ENCODE measurements at places on chromosomes 1 and 21. TPM values are rescaled to one million over a fixed set of nuclear protein-coding genes. Genes with fewer than 3 reads are reported as not detected.

DNA sequence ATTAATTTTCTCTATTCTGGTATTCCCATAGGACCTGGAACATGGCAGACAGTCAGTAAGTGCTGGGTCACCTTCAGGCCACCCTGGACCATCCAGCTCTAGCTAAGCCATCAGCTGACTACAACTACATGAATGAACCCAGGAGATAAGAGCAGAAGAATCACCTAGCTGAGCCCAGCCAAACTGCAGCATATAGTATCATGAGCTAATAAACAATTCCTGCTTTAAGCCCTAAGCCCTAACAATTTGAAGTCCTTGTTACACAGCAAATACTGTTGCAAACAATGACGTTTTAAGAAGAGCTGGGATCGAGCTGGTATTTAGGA, 14.2 kb upstream of the CITED4 start:
- no peak overlapping the region for H3K4me3 ChIP-seq
- H3K4me1 ChIP-seq, result peaks cover 14% of the 10 kb centered on the region
- H3K27me3 ChIP-seq, result no peaks in the 10 kb centered on the region
- no peaks in the 10 kb centered on the region for H3K36me3 ChIP-seq

The GSTM1 gene
- not detected for total RNA-seq

The KRTAP20-1 gene
- not detected for total RNA-seq

- no peak overlapping the region for H3K4me3 ChIP-seq
- no peak for DNase-seq
- no peaks in the 10 kb centered on the region for H3K27me3 ChIP-seq
- H3K27ac ChIP-seq, result no peak overlapping the region
- peaks cover 43% of the 10 kb centered on the region for H3K36me3 ChIP-seq
These were observed 9.8 kb downstream of the LBR start for GRCh38 chr1:225418059-225418458.

GRCh38 chr1:210448297-210448892, 119.7 kb downstream of the HHAT start:
- no peak for DNase-seq
- H3K27me3 ChIP-seq, result no peaks in the 10 kb centered on the region
- no peak overlapping the region for H3K27ac ChIP-seq
- no peaks in the 10 kb centered on the region for H3K36me3 ChIP-seq
- peaks cover 6% of the 10 kb centered on the region for H3K4me1 ChIP-seq

- H3K4me3 ChIP-seq, result no peak overlapping the region
- DNase-seq, result peak; percentile 69
- H3K4me1 ChIP-seq, result no peaks in the 10 kb centered on the region
- no peak overlapping the region for H3K27ac ChIP-seq
- H3K27me3 ChIP-seq, result no peaks in the 10 kb centered on the region
These were observed 34.2 kb upstream of the COX20 start for GRCh38 chr1:244801246-244801645.

The S100A9 gene
- total RNA-seq, result 1.6 TPM

DNA sequence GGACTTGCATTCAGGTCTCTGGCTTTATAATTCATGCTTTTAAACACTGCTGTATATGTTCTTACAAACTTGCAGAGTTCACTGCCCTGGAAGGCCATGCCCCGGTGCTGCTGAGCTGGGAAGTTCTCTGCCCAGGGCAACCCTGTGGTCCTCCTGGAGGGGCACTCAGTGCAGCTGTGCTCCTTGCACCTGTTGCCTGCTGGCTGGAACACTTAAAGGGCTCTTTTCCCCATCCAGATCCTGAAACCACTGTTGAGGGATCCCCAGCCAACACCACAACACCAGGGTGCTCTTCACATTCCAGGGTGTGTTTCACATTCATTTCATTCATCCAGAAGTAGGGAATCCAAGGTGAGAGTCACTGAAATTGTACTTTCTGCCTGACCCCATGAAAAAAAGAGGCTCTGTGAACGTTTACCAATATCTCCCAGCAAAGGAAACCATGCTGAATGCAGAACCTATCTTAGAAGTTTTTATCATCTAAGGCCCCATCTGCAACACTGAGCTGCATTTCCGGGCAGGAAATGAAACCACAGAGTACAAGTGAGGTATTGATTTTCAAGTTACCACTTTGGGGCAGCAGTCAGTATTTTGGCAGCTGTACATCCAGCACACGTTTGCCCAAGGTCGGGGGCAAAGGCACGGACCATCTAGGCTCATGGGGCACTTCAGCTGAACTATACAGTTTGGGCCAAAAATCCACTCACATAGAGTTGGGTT, 16.4 kb upstream of the KIAA0040 start:
- H3K4me1 ChIP-seq, result peaks cover 61% of the 10 kb centered on the region
- peak overlapping the region; percentile 44 for H3K4me3 ChIP-seq
- no peaks in the 10 kb centered on the region for H3K27me3 ChIP-seq
- DNase-seq, result peak; percentile 75

GRCh38 chr1:27772036-27772931, 735 bp upstream of the STX12 start:
- no peaks in the 10 kb centered on the region for H3K27me3 ChIP-seq
- H3K36me3 ChIP-seq, result no peaks in the 10 kb centered on the region
- peak overlapping the region; percentile 95 for H3K27ac ChIP-seq
- H3K4me3 ChIP-seq, result peak overlapping the region; percentile 95
- peaks cover 19% of the 10 kb centered on the region for H3K4me1 ChIP-seq

- no peak overlapping the region for H3K4me3 ChIP-seq
- H3K27me3 ChIP-seq, result peaks cover 9% of the 10 kb centered on the region
- H3K36me3 ChIP-seq, result no peaks in the 10 kb centered on the region
- H3K27ac ChIP-seq, result no peak overlapping the region
- DNase-seq, result no peak
These were observed 25.2 kb downstream of the FHAD1 start for GRCh38 chr1:15272009-15272781.

DNA sequence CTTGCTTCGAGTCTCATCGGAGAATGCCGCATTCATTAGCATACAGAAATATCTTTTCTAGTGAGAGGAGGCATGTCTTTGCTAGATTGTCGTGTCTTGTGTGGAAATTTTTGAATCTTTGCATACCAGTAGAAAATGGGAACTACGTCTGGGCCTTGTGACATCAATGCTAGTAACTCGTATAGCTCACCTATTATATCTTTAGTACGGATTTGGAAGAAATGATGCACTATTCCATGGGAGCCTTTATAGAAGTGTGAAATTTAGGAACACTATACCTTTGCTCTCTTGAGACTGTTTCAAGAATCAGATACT, 835 bp downstream of the UHMK1 start:
- H3K36me3 ChIP-seq, result peaks cover 13% of the 10 kb centered on the region
- peak overlapping the region; percentile 93 for H3K27ac ChIP-seq
- no peaks in the 10 kb centered on the region for H3K27me3 ChIP-seq
- peak overlapping the region; percentile 67 for H3K4me3 ChIP-seq

The RHD gene
- total RNA-seq, result not detected

DNA sequence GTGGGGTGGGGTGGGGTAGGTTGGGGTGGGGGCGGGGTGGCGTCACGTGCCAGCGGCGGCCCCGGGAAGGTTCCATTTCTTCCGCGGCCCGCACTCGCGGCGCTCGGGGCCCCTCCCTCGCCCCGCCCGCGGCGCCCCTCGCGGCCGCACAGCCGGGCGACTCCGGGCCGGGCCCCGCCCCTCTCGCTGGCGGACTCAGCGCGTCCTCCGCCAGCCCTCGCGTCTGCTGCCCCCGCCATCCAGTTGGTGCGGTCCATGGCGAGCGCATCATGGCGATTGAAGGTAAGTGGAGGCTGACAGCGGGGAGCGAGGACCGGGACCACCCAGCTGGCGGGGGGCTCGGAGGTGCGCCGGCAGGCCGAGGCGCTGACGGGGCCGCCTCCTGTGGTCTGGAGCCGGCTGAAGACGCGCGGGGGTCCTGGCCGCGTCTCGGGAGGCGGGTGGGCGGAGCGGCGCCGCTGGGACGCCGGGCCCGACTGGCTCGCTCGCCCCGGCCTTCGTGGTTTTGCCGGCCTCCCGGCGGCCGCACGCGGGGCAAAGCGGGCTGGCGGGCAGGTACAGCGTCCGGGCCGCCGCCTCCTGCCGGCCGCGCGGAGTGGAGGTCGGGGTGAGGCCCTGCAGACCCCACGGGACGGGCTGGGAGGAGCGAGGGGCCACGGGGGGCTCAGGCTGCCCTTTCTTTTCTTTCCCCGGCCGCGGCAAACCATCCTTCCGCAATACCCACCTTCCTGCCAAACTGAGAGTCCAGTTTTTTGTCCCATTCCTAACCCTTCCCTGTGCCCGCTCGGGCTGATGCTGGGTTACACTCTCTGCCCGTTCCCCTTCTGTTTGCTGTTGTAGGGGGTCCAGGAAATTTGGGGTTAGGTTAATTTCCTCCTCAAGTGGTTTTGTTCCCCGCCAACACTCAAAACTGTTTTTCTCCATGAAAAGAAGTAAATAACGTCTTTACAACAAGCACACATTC, at the start of gene SYT14:
Gene SYT14, plus strand, starts transcription at position 222 of the 964 bp plus-strand sequence. Its CDS starts 48 bp downstream, at position 270.
- no peak within 1 kb of the TSS for H3K27ac ChIP-seq
- no peaks in the 10 kb centered on the region for H3K4me1 ChIP-seq
- H3K4me3 ChIP-seq, result no peak within 1 kb of the TSS
- H3K27me3 ChIP-seq, result peaks cover 12% of the 10 kb centered on the region

The SYTL1 gene
- 24.2 TPM for total RNA-seq

- no peak for DNase-seq
- H3K27me3 ChIP-seq, result no peaks in the 10 kb centered on the region
- peaks cover 29% of the 10 kb centered on the region for H3K36me3 ChIP-seq
- H3K4me3 ChIP-seq, result no peak overlapping the region
- H3K27ac ChIP-seq, result no peak overlapping the region
- H3K4me1 ChIP-seq, result no peaks in the 10 kb centered on the region
These were observed 13.3 kb downstream of the PMF1 start for GRCh38 chr1:156226116-156226538.

The P3R3URF gene
- total RNA-seq, result not detected

DNA sequence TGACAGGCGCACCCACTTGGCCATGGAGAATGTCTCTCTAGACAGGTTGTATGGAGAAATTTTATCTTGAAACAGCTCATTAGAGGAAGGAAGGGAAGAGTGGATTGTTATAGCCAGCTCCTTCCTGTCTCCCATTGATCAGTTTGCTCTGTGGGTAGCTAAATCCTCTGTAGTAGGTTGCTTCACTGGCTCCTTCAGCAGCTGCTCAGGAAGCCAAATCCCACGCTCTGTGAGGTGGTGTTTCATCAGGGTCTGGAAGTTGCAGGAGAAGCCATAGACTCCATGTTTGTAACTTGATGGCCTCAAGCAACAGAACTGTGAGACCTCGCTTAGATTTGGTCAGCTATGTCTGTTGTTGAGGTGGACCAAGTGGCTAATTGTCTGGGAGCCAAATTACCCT, 6.8 kb upstream of the NFYC start:
- no peaks in the 10 kb centered on the region for H3K36me3 ChIP-seq
- no peak overlapping the region for H3K27ac ChIP-seq
- H3K4me1 ChIP-seq, result no peaks in the 10 kb centered on the region
- no peak overlapping the region for H3K4me3 ChIP-seq
- no peak for DNase-seq

- no peak overlapping the region for H3K27ac ChIP-seq
- DNase-seq, result no peak
- H3K27me3 ChIP-seq, result no peaks in the 10 kb centered on the region
- no peak overlapping the region for H3K4me3 ChIP-seq
These were observed 315.2 kb downstream of the ASTN1 start for GRCh38 chr1:176849281-176849680.

The OR2W3 gene
- not detected for total RNA-seq

- H3K27ac ChIP-seq, result peak overlapping the region; percentile 81
- DNase-seq, result peak; percentile 69
- H3K4me1 ChIP-seq, result peaks cover 46% of the 10 kb centered on the region
- no peak overlapping the region for H3K4me3 ChIP-seq
- no peaks in the 10 kb centered on the region for H3K36me3 ChIP-seq
- no peaks in the 10 kb centered on the region for H3K27me3 ChIP-seq
These were observed 2.9 kb upstream of the CD46 start for GRCh38 chr1:207748737-207749528.

DNA sequence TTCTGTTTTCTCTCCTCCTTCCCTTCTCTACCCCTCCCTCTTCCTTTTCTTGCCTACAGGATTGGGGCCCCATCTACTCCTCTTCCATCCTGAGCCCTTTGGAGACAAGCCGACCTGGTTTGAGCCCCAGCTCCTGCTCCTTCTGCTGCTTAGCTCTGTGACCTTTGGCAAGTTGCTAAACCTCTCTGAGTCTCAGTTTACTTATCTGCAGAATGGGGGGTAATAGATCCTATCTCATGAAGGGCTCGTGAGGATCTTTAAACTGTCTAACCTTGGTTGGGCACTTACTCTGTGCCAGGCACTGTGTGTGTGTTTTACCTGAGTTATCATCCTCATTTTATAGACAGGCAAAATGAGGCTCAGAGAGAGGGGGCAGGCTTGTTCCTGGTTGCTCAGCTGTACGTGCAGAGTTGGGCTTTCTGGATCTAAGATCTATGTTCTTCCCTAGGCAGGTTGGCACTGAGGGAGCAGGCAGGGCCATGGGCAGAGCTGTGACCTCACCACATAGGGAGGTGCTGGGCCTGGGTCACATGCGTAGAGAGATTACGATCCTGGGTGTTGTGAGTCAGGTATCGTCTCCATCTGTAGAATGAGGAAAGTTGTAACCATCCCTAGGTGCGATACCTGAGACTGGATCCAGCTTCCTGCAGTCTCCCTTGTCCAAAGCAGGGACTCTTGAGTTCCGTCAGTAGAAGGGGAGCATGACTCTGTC, 58.5 kb downstream of the FOXO6 start:
- no peaks in the 10 kb centered on the region for H3K27me3 ChIP-seq
- H3K36me3 ChIP-seq, result no peaks in the 10 kb centered on the region
- H3K4me1 ChIP-seq, result no peaks in the 10 kb centered on the region
- H3K4me3 ChIP-seq, result no peak overlapping the region
- no peak for DNase-seq

- DNase-seq, result no peak
- H3K27me3 ChIP-seq, result peaks cover 5% of the 10 kb centered on the region
- H3K4me3 ChIP-seq, result no peak overlapping the region
- H3K4me1 ChIP-seq, result no peaks in the 10 kb centered on the region
These were observed 10.7 kb downstream of the EPHB2 start for GRCh38 chr1:22721122-22721873.
